Pulmonary artery endothelial cell (primary cell): ENCODE measurements at places on chromosomes 7 and 10.

DNA sequence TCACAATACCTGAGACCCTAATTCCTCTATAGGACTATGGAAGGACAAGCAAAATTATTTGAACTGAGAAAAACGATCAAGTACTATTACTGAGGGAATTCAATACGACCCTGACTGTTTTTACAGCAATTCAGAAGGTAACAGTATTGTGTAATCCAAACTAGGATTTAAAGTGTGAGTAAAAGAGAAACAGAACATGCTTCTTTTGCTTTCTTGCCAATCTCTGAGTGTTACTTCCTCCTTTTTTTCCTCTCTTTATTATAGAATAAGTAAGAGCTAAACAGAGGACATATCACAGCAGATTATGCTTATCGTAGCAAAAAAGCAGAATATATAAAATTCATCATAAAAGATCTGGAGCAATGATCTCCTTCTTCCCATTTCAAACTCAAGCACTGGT is 292.1 kb downstream of the THSD7A start:
- DNase-seq = no peak

- no peak for DNase-seq
Observed at GRCh38 chr10:78849115-78849514, 219.7 kb upstream of the ZMIZ1 start.

- peak; percentile 35 for DNase-seq
Observed at GRCh38 chr7:92448205-92448747, 994 bp downstream of the GATAD1 start.

DNA sequence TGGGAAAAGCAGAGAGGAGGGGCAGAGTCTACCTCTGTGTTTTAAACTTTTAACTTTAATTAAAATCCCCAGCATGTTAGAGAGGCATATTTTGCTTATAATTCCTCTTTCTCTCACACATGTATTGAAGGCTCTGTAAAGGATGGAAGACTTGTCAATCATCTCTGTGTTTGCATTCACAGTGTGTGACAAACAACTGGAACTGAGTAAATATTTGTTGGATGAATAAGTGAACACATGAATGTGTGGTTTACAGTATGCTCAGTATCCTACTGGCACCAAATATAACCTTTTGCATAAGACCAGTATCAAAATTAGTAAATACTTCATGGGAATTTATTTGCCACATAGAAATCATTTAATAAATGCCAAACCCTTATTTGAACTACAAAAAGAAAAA is 829.0 kb downstream of the GRID1 start:
- no peak for DNase-seq
